Activated gamma-delta T cell treated with anti-CD3 and anti-CD28 coated beads, Interleukin-2, amount 50 U/mL, for 16 hours (primary cell): ENCODE measurements at places on chromosomes 13 and 19.
A peak's percentile ranks its signal among the peaks of the same experiment; 100 is the strongest.

DNA sequence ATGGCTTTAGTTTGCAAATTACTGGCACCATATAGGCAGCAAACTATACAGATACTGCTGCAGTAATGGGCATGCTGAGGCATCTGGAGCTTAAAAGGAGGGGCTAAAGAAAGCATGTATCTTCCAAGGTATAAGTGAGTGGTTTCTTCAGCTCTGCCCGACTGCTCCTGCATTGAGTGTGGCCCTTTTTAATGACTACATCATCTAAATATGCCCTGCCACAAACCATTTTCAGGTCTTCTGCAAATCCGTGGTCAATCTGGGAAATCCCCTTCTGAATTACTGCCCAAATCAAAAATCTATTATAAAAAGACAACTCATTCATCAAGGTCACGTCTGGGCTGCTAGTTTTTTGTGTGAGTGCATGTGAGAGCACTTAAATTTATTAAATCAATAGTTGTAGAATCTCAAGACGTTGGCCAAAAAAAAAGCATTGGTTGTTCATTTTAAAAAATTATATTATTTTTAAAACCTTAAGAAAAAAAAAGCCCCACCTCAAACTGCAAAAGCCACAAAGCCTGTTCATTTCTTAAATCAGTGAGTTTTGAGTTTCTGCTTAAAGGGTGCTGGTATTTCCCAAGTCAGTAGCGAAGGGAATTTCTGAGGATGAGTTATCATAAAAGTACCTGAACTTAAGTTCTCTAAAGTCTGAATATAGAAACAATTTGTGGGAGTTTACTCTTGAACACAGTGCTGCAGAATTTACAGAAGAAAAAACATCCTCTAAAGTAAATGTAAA, 16.3 kb downstream of the LCP1 start:
- DNase-seq, result no peak

GRCh38 chr19:19628501-19629134, 598 bp upstream of the LPAR2 start:
- DNase-seq, result peak; percentile 38

DNA sequence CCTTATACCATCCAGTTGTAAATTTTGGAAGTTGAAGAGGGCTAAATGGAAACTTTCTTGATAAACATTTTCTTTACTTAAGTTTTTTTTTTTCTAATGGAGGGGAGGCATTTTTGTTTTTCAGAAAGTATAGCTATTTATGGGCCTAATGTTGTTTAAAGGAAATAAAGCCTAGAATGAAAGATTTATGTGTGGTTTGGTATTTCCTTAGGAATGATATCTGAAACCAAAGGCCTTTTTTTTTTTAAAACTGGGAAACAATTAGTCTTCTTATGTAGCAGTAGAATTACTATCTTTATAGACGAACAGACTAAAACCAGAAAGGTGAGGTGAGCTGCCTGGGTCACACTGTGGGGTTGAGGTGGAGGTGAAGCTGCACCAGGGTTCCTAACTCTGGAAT, 80.1 kb downstream of the ESD start:
- no peak for DNase-seq

DNA sequence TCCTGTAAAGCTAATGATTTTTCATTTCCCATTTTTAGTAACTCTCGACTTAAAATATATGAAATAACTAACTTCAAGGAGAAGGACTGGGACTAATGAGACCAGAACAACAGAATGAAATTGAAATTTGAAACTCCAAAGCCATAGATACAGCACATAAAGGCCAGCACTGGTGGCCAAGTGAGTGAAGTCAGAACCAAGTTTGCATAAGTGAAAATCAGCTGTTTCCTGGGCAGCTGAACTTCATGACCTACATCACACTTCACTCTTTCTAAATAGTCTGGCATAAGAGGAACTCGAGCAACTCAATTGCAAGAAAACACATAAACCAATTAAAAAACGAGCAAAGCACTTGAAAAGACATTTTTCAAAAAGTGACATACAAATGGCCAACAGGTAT, 84.5 kb downstream of the DCLK1 start:
- no peak for DNase-seq

DNA sequence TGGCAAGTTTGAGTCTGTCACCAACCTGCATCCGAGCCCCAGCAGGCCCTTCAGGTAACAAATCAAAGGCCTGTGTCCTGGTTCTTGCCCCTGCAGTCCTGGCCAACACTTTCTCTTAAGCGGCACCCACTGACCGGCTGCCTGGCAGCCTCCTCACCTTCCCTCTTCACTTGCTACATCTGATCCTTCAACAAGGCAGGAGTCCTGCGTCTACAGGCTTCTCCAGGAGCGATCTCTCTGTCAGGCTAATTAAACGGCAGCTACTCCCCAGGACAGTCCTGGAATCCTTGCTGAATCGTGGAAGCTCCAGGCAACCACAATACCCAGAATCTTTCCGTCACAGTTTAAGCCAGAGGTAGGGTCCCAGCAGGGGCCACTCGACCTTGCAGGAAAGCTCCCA, 41.1 kb upstream of the GAS6 start:
- DNase-seq, result no peak

DNA sequence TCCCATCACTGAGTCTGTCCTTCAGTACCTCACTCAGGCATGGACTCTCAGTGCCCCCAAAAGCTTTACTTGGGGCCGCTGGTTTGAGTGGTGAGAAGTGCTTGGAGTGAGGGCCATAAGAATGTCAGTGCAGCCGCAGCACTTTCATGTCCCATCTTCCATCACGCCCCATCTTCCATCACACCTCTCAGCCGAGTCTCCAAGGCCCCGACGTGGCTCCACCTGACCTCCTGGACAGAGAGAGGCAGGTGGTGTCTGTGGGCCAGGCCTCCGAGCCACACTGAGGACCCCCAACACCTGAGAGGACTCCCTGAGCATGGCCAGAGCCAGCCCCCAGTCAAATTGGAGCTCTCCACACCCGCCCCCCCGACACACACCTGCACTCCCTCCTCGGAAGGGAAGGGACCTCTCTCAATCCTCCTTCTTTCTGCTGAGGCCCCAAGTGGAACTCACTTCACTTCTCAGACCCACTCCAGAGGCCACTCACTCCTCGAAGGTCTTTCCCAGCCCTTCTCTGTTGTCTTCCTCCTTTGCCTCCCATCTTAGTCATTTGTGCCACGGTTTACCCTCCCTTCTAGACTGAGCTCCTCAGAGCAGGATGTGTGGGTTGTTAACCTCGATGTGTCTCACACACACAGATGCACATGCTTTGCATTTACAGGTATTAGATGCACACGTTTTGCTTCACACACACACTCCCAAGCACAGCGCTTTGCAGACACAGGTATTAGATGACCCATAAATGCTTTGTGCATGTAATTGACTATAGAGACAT, 65.7 kb upstream of the ATP12A start:
- DNase-seq, result no peak

- no peak for DNase-seq
Measured at GRCh38 chr19:2424686-2425621, 2.4 kb downstream of the TIMM13 start.

DNA sequence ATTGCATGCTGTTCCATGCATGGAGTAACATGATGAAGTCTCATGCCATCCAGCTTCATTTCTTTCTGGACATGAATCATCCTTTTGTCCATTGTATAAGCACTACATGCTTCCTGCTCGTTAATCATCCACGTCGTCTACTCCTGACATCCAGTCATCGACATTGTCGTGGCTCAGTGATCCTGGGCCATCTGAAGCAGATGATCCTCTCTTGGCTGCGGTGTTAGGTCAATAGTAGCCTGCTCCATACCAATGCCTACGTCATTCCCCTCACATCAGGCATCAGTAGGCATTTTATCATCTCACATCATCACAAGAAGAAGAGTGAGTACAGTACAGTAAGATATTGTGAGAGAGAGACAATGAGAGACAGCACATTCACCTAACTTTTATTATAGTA, 7.9 kb upstream of the MYO16 start:
- no peak for DNase-seq

GRCh38 chr13:61670384-61671161, 254.9 kb upstream of the PCDH20 start:
- DNase-seq, result no peak

DNA sequence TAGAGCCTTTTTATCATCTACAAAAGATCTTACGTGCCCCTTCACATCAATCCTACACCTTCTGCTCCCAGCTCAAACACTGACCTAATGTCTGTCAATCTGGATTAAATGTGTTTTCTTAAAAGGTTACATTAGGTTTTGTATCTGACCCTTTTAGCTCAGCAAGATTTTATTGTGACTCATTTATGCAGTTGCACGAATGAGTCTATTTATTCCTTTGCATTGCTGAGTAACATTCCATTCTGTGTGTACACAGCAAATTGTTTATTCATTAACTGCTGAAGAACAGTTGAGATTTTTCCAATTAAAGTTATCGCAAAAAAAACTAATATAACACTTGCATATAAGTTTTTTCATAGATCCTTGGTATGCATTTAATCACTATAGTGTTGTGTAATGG, 253.9 kb upstream of the GPC6 start:
- DNase-seq, result no peak

GRCh38 chr19:34828156-34828555, 55.1 kb upstream of the ZNF599 start:
- no peak for DNase-seq

- no peak for DNase-seq
Measured at GRCh38 chr13:94993616-94994015, 281.3 kb upstream of the SOX21 start.

GRCh38 chr13:83633746-83634145, 248.5 kb downstream of the SLITRK1 start:
- DNase-seq, result no peak

- DNase-seq, result no peak
Measured at GRCh38 chr19:1935484-1936208, 5.3 kb upstream of the CSNK1G2 start.

DNA sequence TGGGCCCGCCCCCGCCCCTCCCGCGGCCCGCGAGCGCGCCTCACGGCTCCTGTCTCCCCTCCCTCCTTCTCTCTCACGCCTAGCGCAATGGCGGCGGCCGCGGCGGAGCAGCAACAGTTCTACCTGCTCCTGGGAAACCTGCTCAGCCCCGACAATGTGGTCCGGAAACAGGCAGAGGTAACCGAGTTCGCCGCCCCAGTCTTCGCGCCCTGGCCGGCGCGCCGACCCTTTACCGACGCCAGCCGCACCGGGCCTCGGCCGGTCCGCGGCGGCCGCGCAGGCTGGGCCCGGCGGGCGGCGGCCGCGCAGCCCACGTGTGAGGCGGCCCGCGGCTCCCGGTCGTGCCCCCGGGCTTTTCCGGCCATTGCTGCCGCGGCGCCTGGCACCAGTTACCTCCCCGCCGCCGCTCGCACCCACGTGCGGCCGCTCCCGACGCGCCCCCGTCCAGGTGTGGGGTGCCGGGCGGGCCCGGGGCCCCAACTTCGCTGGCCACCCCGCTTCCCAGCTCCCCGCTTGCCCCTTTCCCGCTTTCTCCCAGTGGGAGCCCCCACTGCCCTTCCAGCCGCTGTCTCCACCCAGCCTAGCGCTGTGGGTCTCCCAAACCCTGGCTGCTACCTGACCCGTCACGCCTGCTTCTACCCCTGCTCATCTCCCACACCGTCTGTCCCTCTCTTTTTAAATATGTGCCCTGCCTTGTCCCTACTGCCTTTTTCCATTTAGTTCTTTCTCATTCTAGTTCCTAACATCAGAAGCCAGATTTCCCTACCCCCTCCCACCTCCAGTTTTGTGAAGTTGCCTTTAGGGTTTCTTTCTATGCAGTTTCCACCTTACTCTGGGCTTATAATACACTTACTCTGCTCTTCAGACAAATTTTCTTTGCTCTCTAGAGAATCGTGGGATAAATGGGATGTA, 23.4 kb downstream of the IPO5 start:
- peak; percentile 8 for DNase-seq

GRCh38 chr19:51027873-51028272, 1.5 kb upstream of the KLK11 start:
- no peak for DNase-seq

DNA sequence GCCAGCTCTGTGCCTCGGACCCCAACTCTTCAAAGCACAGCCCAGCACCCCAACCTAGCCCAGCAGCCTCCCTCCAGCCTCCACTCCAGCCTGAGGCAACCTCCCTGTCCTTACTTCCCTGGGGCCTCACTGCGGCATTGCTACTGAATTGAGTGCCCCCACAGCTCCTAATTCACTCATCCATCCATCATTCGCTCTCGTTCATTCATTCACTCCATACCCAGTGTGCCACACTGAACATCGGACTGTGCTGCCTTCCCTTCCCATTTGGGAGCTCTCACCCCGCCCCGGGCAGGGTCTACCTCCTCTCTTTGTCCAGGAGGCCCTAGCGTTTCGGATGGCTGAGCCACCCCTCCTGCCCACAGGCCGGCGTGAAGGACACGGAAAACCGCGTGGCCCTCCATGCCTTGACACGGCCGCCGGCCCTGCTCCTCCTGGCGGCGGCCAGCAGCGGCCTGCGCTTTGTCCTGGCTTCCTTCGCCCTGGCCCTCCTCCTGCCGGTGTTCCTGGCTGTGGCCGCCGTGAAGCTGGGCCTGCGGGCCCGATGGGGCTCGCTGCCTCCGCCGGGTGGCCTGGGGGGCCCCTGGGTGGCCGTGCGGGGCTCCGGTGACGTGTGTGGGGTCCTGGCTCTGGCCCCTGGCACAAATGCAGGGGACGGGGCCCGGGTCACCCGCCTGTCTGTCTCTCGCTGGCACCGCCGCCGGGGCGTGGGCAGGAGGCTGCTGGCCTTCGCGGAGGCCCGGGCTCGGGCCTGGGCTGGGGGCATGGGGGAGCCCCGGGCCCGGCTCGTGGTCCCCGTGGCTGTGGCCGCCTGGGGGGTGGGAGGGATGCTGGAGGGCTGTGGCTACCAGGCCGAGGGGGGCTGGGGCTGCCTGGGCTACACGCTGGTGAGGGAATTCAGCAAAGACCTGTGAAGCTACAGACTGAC, 1.3 kb downstream of the NAT14 start:
- DNase-seq, result no peak

DNA sequence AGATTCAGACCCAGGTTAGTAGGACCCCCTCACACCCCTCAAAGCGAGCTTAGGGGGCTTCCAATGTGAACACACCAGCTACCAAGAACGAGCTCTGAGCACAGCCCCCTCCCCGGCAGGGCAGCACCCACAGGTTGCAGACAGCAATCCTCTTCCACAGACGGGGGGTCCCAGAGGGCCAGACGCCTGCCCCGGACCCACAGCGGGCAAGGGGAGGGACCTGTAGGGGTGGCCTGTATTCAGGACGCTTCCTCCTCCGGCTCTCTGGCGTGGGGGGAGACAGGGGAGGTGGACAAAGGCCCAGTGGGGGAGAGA, 4.8 kb downstream of the TTYH1 start:
- no peak for DNase-seq

GRCh38 chr13:75558145-75558840, 8.7 kb downstream of the UCHL3 start:
- no peak for DNase-seq

- peak; percentile 39 for DNase-seq
Measured at GRCh38 chr13:108155185-108156106, 59.9 kb downstream of the LIG4 start.

- no peak for DNase-seq
Measured at GRCh38 chr19:720345-721160, 11.8 kb downstream of the PALM start.

- DNase-seq, result no peak
Measured at GRCh38 chr13:34779171-34779570, 162.9 kb upstream of the NBEA start.

- DNase-seq, result no peak
Measured at GRCh38 chr13:44537248-44537647, 38.9 kb downstream of the TSC22D1 start.

- no peak for DNase-seq
Measured at GRCh38 chr19:17074634-17075034, 618 bp downstream of the HAUS8 start.
